ENCODE measurements at places on chromosomes 1 and 21.

- DNase-seq = no peak
Measured at GRCh38 chr1:32733582-32734321, 31.2 kb upstream of the SYNC start.

- no peak for DNase-seq
Measured at GRCh38 chr1:183914891-183915290, 110.0 kb downstream of the RGL1 start.

DNA sequence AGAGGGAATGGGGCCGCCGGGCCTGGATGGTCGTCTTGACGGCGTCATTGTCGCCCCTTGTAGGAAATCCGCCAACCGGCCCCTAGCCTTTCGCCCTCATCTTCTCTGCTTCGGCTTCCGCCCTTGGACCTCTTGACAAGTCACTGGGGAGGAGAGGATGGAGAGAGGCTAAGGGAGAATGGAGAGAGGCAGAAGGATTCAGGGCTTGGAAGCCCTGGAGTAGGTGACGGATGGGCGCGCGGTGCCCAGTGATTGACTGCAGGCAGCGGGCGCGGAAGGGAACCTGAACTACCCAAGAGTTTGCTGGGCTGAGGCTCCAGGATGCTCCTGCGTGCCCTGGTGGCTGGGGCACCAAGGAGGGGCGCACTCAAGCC, 651 bp downstream of the PDE4B start:
- DNase-seq = no peak

DNA sequence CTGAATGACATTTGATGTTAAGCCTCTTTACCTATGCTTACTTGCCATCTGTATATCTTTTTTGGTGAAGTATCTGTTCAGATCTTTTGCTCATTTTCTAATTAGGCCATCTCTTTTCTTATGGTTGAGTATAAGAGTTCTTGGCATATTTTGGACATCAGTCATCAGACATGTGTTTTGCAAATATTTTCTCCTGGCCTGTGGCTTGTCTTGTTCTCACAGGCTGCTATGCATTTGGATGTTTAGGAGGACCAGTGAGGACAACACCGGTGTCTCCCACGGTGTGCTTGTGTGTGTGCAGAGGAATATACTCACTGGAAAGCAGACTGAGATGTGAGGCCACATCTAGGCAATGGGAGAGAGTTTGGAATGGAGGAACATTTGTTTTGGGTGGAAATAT, 87.1 kb upstream of the LYST start:
- no peak for DNase-seq

DNA sequence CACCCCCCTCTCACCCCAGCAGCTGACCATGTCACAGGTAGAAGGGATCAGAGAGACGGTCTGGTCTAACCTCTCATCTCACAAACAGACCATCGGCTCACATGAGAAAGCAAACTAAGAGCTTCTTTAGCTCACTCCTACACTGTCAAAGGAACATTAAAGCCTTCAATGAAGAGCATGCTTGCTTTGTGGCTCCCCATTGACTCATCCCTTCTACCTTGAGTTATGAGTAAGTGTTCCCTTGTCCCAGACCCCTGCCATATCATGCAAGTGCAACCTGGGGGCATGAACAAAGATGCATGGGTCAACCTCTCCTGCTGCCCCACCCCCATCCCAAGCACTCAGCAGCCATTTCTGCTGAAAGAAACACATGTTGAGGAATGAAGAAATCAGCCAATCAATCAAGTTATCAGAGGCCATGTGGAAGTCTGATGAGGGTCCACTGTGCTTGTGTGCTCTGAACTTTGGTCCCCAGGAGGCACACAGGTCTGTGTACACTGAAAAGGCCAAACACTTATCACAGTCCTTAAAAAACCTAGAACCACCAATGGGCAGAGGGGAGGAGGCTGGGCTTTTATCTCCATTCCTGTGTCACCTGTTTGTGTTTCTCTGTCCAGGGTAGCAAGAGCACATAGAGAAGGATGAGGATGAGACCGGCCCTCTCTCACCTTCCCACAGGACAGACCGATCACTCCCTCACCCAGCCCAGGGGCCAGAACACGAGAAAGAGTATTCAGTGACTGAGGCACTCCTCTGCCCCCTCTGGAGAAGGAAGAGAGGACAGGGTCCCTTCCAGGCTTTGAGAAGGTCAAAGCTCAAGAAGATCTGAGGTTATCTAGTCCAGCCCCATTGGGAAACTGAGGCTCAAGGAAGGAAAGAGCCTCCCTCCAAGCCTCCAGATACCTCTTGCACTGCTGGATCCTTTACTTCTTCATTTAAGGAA, 9.5 kb downstream of the ETNK2 start:
- no peak for DNase-seq

DNA sequence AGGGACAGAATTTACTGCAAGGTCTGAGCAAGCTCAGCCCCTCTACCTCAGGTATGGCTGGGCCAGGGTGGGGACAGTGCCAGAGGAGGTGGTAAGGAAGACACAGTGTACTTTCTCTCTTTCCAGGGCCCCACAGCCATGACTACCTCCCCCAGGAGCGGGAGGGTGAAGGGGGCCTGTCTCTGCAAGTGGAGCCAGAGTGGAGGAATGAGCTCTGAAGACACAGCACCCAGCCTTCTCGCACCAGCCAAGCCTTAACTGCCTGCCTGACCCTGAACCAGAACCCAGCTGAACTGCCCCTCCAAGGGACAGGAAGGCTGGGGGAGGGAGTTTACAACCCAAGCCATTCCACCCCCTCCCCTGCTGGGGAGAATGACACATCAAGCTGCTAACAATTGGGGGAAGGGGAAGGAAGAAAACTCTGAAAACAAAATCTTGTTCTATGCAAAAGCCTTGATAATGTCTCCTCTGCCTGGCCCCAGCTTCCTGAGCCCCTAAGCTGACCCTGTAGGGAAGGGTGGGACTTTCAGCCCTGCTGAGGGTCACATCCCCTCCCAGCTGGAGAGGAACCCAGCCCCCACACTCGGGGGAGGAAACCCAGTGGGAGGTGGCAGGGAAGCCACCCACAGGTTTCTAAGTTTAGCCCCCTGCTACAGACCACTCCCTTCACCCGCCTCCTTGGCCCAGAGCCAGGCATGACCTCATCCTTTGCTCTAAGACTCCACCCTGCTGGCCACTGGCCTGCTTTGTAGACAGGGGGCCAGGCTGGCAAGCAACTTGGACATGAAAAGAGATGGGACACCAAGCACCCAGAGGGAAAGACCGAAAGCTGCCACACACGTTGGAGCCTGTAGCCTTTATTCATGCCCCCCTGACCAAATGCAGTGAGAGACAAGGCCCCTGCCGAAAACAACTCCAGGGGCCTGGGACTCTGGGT, 6.4 kb downstream of the RHOC start:
- DNase-seq = peak; percentile 79

GRCh38 chr1:56284928-56285327, 294.4 kb downstream of the PLPP3 start:
- DNase-seq = no peak

DNA sequence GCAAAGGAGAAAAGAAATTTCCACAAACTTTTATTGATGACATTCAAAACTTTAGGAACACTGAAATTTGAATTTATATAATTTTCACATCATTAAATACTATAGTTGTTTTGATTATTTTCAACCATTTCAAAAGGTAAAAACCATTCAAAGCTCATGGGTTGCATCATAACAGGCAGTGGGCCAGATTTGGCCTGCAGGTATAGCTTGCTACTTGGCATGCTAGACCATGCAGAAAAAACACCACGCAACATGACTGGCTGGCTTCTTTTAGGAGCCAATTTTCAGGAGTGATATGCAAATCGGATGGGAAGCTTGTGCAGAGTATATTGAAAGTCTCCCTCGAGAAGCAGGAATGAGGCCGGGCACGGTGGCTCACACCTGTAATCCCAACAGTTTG, 144.8 kb downstream of the GLUL start:
- no peak for DNase-seq

GRCh38 chr21:37821092-37821491, 95.2 kb downstream of the KCNJ6 start:
- DNase-seq = no peak

GRCh38 chr1:109241841-109242345, 7.4 kb upstream of the CELSR2 start:
- DNase-seq = no peak

GRCh38 chr1:6535214-6535613, 19.1 kb downstream of the NOL9 start:
- DNase-seq = no peak

GRCh38 chr1:162876751-162877150, 15.8 kb upstream of the CCDC190 start:
- no peak for DNase-seq

DNA sequence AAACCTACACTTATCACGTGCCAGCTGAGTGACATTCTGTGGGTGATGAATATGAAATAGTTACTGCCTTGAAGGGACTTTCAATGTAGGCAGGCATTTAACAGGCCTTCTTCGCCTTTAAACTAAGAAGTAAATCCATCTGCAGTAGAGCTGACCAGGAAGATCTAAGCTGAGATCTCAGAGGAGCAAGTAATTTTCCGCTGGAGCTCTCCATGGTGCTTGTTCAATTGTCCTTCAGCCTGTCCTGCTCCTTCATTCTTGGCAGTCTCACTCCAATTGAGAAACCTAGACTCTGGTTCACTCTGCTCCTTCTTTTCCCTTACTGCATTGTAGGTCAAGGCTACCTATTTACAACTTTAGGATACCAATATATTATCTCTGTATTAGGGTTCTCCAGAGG, 183.5 kb downstream of the HMCN1 start:
- DNase-seq = no peak

DNA sequence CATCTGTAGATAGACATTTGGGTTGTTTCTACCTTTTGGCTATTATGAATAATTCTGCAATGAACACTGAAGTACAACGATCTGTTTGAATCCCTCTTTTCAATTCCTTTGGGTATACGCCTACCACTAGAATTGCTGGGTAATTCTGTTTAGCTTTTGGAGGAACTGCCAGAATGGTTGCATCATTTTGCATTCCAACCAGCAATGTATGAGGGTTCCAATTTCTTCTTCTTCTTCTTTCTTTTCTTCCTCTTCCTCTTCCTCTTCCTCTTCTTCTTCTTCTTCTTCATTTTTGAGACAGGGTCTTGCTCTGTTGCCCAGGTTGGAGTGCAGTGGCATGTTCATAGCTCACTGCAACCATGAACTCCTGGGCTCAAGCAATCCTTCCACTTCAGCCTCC, 13.8 kb upstream of the THEM5 start:
- DNase-seq = no peak

DNA sequence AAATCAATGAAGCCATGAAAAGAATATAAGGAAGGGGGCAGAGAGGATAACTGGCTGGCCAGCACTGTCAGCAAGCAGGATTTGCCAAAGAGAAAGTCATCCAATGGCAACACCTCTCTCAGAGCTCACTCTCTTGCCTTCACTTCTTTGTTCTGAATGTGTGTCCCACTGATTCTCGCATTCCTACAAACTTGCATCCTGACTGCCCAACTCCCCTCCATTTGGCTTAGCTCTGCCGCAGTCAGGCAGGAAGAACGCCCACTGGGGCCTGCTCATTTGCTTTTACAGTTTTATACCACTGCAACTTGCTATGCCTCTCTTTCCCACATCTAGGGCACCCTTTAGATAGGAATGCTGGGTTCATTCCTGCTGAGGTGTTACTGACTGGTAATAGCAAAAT, 364.2 kb upstream of the ST6GALNAC5 start:
- DNase-seq = no peak

- no peak for DNase-seq
Measured at GRCh38 chr1:220336391-220337031, 64.3 kb upstream of the RAB3GAP2 start.

DNA sequence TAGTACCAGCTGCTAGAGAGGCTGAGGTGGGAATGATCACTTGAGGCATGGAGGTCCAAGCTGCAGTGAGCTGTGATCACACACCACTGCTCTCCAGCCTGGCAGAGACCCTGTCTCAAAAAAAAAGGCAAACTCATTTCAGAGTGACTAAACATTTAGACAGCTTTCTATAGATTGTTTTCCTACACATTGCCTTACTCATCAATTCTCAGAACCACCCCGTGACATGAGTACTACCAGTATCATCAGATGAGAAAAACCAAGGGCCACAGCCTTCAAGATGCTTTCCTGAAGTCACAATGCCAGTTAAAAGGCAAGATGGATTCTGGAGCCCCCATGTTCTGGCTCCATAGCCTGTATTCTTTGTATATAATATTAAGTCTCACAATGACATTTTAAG, 22.4 kb upstream of the SMPDL3B start:
- no peak for DNase-seq

DNA sequence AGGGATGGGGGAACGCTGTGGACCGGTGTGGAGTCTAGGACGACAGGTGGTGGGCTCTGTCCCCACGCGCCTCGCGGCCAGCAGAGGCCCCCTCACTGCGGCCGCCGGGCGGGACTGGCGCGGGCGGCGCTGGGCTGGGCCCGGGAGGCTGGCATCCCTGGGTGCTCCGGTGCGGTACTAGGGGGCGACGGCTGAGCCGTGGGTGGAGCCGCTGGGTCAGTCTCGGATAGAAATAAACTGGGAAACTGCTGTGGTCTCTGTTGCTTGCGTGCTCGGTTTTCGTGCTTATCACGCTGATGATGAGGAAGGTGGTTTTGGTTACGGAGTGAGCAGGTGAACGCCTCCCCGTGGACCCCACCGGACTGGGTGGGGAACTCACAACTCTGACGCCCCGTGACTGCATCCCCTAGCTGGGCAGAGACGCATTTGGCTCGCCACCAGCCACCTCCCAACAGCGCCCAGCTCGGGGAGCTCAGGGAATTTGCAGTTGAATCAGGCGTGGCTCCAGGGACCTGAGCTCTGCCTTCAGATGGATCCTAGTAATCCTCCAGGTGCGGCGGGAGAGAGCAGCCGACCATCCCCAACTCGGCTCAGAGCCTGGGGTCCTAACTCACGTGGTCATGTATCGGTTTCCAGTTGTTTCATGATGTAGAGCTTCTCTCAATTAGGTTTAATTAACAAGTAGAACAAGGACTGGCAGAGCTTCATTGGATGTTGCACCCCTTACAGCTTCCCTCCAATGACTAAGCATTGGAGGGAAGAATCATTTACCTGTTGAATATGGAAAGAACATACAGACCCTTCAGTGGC, 32.1 kb downstream of the HSD17B7 start:
- no peak for DNase-seq

DNA sequence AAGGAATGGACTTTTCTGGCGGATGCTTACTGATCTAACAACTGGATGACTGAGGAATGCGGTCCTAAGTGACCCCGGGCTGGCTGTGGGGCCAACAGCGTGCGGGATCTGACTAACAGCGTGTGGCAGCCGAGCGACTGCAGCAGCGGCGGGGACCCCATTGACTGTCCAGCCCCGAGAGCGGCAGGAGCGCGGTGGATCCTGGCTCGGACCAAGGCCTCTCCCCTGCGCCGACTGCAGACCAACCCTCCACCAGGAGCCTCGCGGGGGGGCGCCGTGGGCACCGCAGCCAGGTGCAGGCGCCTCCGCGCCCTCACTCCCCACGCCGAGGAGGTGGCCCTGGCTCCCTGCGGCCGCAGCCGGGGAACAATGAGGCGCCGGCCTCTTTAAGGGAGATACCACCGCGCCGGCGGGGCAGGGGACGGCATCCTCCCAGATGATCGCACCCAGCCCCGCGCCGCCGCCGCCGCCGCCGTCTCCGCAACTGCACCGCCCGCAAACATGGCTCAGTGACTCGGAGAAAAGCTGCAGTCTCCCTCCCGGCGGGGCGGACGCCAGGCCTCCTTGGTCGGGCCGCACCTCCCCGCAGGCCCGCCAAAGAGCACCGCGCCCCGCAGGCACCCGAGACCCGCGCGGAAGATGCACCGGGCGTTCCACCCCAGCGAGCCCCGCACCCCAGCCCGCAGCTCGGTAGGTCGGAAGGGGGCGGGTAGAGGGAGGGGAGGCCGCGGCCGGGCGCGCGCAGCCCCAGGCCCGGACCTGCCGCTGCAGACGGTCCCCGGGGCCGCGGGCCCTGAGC, 694 bp upstream of the PDIK1L start:
- peak; percentile 75 for DNase-seq

GRCh38 chr21:33428669-33429068, 25.5 kb downstream of the IFNGR2 start:
- DNase-seq = no peak

Measured in activated CD4-positive, alpha-beta T cell treated with anti-CD3 and anti-CD28 coated beads, Interleukin-2, amount 50 U/mL, for 48 hours (primary cell).